ENCODE measurements at places on chromosomes 1 and 21. TPM values are rescaled to one million over a fixed set of nuclear protein-coding genes. Genes with fewer than 3 reads are reported as not detected.

CYYR1 gene
- 18.8 TPM for total RNA-seq

CD5L gene
- total RNA-seq = 0.42 TPM

NR5A2 gene
- total RNA-seq = 0.46 TPM

KAZN gene
- 12.7 TPM for total RNA-seq
